NCI-H748 treated with DMSO at 0.1 percent for 48 hours (cell line): ENCODE measurements at places on chromosomes 11 and 22.

DNA sequence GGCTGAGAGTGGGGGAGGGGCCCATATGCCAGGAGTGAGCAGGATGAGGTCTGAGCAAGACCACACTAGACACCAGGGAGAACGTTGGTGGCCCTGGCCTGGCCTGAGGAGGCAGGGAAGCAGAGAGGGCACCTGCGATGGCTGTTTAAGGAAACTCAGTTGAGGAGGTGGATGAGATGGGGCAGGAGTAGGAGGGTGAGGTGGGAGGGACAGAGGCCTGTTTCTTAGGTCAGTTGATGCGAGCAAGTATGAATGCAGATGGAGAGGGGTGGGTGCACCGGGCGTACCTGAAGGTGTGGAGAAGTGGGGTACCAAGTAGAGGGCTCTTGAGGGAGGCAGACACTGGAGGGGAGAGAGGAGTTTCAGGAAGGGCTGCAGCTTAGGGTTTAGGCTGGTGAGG, 10.6 kb upstream of the MPPED1 start:
- no peak for DNase-seq

DNA sequence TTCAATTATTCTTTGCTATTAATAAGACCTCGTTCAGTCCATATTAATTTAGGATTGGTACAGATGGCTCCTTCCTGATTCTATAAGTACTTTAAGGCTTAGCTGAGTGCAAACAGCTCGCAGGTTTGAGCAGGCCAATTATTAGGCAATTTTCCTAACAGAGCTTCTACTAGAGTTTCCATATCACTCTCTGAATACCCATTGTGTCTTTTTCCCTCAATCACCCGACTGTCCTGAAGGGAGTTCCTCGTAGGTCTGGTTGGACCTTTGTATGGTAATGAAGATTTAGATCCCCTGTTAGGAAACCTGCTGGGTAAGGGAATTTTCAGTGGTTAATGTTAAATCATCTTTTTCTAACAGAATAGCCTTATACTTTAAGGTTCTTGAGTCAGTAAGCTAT, 61.1 kb downstream of the ARHGAP42 start:
- DNase-seq = peak; percentile 21

GRCh38 chr11:87405843-87406242, 368.1 kb downstream of the TMEM135 start:
- no peak for DNase-seq

GRCh38 chr11:57881647-57882046, 120.0 kb downstream of the CTNND1 start:
- DNase-seq = no peak

DNA sequence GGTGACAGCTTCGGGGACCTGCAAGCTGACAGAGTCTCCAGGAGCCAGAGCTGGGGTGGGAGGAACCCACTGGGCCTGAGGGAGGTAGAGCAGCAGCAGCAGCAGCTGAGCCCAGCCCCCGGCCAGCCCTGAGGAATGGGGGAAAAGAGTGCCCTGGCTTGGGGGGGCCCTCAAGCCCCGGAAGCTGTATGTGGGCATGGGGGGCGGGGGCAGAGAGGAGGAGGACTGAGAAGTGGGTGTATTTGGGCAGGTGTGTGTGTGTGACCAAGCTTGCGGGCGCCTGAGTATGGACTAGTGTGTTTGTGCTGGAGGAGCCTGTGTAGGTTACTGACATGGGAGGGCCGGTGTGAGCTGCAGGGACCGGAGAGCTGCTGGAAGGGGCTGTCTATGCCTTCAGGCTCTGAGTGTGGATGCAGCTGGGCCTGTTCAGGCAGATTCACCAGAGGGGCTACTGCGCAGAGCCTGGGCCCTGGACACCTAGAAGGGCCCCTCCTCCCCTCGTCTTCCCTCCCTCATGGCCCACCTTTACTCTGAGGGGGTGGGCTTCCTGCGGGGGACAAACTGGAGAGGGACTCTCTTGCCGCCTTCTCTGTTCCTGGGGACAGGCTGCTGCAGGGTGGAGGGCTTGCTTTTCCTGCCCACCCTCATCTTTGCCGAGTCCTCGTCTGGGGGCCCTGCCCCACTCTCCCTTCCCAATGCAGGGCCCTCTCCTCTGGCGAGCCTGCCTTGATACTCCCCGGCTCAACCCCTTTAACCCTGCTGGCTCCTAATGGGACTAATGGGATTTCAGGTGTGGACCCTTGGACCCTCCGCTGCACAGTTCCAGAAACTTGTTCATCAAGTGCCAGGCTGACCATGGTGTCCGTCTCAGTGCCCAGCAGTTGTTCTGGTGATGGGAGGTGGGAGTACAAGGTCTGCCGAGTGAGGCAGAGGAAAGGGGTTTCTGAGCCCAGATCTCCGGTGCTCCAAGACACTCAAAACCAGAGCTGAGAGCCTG, 28.2 kb downstream of the ST3GAL4 start:
- DNase-seq = no peak

DNA sequence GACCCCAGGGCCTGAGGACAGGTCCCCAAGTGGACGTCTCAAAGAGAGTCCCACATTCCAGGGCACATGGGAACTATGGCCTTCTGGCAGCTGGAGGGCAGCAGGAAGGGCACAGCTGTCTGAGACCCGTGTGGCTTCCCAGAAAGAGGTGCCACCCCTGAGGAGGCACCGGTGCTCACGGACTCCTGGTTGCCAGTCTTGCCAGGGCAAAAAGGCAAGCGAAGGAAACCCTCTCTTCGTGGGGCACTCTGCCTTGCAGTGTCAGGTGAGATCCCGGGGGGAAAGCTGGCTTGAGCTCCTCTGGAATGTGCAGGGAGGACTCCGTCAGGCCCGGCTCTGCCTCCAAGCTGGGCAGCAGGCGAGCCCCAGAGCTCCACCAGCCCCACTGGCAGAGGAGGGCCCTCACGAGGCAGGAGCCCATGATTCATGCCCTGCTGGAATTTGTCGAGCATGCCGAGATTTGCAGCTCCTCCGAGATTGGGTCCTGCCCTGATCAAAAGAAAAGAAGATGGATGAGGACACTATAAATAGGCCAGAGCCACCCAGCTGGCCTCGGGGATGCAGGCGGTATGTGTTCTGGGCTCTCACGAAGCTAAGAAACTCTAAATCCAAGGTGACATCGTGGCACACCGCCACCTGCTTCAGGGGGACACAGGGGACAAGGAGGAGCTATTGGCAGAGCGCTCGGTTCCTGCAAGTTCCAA, 9.9 kb upstream of the CELSR1 start:
- DNase-seq = no peak

DNA sequence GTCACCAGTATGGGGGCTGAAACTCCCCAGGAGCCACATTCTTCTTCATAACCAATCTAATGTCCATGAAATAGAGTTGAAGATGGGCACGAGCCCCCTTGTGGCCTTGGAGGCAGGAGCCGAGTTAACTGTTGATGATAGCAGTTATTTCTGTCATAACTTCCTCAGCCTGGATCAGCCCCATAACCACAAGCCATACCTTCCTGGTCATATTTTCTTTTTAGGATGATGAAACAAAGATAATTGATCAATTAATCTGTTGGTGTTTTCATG, 65.0 kb upstream of the TTC12 start:
- no peak for DNase-seq

DNA sequence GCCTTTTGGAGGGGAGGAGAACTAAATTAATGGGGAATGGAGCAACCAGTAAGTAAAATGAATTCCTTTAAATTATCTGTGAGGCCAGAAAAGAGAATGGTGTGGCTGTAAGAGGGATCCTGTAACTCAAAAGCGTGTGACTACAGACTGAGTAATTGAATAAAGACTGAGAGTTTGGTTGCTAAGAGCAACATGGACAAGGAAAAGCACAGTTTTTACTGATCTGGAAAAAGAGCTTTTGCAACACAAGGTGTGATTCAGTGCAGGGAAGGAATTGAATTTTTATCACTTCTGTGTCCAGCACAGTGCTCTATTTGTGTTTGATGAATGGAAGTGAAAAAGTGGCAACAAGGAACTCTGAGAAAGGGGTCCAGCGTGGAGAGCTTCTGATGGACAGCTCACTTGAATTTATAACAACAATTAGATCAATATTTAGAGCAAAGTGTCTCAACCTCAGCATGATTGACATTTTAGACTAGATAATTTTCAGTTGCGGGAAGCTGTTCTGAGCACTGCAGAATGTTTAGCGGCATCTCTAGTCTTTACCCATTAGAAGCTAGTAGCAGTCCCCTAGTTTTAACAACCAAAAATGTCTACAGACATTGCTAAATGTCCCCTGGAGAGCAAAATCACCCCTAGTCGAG, 202.8 kb upstream of the BDNF start:
- no peak for DNase-seq

DNA sequence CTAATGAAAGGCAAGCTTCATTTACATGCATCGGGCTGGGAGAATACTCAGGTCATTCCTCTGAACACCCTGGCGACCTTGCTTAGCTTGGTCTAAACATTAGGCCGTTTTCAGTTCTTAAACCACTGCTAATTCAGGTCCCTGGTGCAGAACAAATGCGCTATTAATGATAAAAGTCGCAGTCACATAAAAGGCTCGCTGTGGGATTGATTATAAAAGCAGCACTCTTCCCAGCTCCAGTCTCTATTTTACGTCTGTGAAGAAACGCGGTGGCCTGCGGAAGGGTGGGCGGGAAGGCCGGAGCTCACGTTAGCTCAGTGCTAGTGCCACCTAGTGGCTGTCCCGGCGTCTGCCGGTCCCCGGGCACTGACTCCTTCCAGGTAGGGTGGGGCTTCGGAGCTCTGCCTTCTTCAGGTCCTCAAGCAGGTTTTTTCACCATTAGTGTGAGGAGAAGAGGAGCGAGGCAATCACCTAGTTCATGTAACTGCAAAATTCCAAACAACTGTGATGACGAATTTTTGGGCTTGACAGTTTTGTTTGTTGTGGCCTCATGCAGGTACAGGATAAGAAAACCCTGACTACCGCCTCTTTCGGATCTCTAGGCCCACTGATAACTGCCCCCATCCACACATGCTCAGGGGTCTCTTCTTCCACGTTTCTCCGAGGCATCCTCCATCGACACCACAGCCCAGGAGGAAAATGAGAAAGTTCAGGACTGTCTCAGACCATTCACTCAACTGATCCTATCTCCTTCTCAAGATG, 66.5 kb upstream of the CLMP start:
- DNase-seq = no peak

DNA sequence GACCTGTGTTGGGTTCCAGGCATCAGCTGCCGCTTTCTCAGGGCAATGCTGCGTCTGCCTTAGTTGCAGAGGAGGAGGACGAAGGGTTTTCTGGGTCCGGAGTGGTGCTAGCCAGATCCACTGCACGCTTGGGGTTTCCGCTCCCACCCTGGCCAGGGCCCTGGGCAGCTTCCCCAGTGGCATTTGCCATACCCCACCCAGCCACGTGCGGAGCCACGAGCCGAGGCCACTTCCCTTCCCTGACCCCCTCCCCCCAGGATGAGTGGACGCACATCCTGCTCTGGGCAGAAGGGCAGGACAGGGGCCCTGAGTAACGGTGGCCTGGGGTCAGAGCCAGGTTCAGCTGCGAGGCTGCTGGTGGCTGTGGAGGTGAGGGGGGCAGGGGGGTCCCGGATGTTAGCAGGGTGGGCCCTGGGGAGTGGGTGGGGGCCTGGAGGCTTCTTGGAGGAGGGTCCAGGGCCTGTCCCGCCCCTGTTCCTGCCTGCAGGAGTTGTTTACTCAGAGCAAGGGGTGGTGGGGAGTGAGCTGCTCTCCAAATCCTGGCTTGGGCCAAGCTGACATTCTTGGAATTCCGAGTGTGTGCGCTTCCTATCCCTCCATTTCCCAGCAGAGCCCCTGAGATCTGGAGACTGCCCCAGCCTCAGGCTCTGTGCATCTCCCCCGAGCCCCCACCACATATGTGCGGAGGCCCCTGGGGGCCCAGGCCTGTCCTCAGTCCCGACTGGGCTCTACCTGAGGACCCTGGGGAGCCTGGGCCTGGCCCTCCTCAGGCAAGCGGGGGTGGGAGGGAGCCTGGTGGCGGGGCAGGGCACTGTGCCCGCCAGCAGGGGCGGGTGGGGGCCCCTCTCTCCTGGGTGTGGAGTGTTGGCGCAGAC, 1.4 kb downstream of the TSPAN4 start:
- no peak for DNase-seq
